Kidney epithelial cell (primary cell): ENCODE measurements at places on chromosomes 16 and 17.

GRCh38 chr17:8108972-8109660 is 9.2 kb downstream of the ALOXE3 start:
- DNase-seq = no peak

DNA sequence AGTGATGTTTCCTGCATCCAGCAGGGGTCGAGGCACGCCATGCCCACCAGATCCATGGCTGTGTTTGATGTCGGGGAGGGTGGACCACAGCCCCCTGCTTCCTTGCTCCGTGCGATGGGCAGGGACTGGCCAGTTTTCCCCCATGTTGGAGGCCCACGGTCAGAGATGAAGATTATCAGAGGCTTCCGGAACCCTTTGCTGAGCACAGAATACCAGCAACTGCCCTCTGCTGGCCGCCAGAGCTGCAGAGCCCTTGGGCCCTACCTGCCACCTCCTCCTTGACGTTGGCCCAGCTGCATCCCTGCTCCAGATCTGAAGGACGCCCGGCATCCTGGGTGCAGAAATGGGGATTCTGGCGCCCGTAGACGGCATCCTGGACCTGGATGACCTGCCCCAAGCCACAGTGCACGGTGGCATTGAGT is 23.7 kb upstream of the BCO1 start:
- DNase-seq = no peak

DNA sequence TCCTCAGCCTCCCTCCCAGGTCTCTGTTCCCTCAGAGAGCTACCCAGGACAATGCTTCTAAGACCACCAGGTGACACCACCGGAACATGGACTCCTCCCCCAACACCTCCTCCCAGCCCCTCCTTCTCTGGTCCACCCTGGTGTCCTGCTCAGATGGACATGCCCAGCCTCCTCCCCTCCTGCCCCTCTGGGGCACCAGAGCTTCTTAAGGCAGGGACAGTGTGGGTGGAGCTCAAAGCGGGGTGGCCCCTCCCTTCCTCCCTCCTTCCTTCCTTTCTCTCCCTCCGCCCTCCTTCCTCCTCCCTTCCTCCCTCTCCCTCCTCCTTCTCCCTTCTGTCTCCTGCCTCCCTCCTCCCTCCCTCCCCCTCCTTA is 22.7 kb downstream of the TRPV3 start:
- DNase-seq = no peak

DNA sequence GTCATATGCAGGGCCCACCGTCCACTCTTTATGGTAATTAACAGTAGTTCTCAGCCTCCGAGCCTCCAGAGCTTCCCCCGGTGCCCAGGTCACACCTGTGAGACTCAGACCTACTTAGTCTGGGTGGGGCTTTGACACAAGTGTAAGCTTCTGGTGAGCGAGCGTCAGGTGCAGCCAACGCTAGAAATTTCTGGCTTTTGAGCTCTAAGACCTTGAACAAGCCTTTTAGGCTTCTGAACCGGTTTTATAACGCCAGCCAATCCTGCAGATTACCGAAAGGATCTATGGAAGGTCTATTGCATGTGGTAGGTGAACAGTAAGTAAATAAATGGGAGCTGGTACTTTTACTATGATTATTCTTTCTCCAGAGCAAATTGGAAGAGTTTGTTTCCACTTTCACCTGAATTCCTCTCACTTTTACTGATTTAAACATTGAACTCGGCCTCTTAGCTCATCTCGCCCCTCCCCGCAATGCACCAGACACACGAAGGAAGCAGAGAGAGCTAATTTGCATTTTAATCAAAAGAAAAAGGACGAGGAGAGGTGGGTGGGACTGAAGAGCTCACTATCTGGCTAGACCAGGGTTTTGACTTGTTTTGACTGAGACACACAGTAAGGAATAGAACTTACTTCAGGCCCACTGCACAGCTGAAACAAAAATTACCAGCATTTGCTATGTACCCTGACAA is 47.1 kb downstream of the ABAT start:
- no peak for DNase-seq

DNA sequence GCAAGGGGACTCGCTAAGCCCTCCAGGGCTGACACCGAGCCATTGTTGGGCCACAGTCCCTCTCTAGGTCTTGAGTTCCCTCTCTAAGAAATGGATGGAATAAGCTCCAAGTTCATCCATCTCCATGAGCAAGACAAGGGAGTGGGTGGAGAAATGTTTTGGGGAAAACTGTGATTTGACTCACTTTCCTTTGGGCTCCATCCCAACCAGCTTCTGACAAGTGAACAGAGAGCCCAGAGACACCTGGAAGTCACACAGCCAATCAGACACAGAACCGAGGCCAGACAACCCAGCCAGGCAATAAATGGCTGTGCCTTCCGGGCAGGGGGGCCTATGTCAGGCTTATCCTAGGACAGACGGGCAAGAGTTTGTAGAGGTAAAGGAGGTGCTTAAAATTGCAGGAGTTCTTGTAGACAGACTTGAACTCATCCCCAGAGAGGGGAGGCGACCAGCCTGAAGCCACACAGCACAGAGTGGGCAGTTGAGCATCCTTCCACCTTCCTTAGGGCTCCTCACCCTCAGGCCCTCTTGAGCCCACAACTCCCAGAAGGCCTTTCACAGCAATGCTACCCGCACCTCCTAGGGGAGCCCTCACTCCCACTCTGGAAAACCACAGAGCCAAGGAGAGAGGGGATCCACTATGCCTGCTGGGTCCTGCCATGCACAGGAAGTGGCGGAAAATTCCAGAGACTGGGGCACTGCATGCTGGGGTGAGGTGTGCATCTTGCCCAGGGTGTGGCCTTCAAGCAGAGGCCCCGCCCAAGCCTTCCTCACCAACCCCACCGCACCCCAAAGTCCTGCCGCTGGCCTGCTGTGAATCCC is 9.5 kb upstream of the FAM83G start:
- DNase-seq = no peak

DNA sequence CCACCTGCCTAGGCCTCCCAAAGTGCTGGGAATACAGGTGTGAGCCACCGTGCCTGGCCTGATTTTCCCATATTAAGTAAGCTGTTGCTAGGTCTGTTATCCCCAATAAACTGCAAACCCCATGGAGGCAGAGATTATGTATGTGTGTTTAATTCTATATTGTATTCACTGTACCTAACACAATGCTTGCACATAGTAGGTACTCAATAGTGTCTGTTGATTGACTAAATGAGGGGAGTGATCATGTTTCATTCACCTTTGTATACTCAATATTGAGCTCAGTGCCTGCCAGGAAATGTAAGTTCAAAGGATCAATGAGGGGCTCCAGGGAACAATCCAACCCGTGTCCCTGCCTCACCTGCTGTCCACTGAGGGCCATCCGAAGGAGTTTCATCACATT is 14.6 kb upstream of the GGA2 start:
- DNase-seq = no peak

- no peak for DNase-seq
Measured at GRCh38 chr17:73432624-73433190, 120.9 kb upstream of the CDC42EP4 start.

- no peak for DNase-seq
Measured at GRCh38 chr17:6796017-6796886, 20.2 kb downstream of the FBXO39 start.

- no peak for DNase-seq
Measured at GRCh38 chr17:28940142-28940541, 11.2 kb downstream of the PHF12 start.

DNA sequence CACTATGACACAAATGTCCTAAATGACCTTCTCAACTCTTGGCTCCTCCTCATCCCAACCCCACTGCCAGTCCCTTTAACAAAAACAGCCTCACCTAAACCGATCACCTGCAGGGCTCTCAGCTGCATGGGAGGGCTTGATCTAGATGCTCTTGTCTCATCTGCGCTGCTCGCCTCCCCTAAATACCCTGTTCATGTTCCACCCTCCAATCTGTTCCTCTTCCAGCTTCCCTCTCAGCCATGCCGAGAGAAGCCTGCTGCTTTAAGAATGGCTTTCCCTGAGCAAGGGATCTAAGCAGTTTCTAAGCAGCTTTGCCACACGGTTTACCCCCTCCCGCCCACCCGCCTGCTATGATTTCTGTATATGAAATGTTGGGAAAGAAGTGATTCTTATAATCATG is 23.7 kb downstream of the PIPOX start:
- no peak for DNase-seq

- DNase-seq = no peak
Measured at GRCh38 chr17:34374457-34374856, 11.4 kb upstream of the CCL1 start.

GRCh38 chr17:44279346-44279665 is 11.4 kb upstream of the SLC4A1 start:
- DNase-seq = no peak

GRCh38 chr16:50274326-50275097 is 8.2 kb downstream of the ADCY7 start:
- DNase-seq = no peak

GRCh38 chr17:38824899-38825761 is at the start of gene CWC25:
CWC25 (minus strand) TSS chr17:38825321; CDS start chr17:38825183, 138 bp downstream.
- peak; percentile 63 for DNase-seq

DNA sequence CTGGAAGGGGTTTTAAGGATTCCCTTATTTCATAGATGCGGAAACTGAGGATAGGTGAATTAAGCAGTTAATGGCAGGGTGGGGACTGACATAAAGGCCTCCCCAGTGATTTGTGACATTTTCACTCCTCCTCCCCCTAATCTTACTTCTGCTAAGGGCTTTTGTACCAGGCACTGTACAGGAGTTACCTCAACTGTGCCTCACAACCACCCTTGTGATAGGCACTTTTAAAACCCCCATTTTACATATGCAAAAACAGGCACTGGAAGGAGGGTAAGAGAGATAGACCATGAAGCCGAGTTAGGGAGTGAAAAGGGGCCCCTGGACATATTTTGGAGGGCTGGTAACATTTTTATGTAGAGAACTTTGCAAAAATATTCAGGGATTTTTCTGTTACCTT is 862 bp upstream of the GDE1 start:
- DNase-seq = no peak

GRCh38 chr16:26717826-26718225 is 348.9 kb upstream of the C16orf82 start:
- DNase-seq = no peak

GRCh38 chr17:43905985-43906852 is 1.1 kb downstream of the MPP2 start:
- no peak for DNase-seq

GRCh38 chr17:65876985-65877384 is 314.9 kb downstream of the CEP112 start:
- DNase-seq = no peak

DNA sequence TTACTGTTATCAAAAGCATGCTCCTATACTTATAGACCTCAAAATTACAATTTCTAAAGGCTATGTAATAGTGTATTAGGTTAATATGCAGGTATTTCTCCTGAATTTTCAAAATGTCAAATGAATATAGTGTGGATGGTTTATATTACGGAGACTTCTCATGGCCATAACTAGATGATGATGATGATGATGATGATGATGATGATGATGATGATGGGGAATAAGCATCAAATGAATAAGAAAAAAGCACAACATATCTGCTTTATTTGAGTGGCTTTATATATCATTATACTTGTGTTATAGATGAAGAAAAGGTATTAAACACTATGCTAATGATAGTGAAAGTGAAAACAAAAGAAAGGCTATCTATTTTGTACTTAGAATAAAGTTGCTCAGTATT is 53.9 kb downstream of the CDC27 start:
- DNase-seq = no peak

- DNase-seq = no peak
Measured at GRCh38 chr16:30769379-30770089, 7.4 kb downstream of the RNF40 start.

DNA sequence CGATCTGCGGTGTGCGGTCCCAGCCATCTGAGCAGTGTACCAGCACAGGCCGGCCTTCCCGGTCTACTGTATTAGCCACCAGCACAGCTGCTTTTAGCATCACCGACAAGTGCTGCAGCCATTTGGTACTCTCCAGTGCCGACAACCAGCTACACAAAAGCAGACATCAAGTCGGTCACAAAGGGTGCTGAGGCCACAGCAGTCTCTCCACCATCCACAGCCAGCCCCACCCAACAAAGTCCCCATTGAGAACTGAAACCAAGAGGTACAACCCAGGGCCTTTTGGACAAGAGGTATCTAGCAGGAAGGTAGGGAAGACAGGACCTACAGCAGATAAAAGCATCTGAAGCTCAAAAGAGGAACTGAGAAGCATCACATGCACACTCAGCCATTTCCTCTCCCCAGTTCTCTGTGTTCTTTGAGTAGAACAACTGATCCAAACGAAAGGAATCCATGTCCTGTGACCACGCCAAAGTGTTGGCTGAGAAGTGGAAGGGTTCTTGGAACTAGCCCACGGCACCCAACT is 9.5 kb downstream of the MTMR4 start:
- no peak for DNase-seq

GRCh38 chr17:7475764-7476422 is 3.5 kb downstream of the ZBTB4 start:
- DNase-seq = no peak

DNA sequence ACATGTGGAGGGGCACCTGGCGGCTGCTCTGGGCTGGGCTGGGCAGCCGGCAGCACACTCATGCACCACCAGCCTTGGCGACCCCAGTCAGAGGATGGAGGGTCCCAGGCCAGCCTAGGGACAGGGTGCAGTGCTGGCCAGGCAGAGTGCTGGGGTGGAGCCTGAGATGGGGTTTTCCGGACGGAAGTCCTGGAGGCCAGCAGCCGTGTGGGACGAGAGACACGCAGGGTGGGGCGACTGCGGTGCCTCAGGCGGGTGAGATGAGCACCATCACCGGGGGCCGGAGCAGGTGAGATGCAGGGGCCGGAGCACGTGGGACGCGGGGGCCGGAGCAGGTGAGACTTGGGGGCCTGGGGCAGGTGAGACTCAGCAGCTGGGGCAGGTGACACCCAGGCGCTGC is 55.2 kb downstream of the LMF1 start:
- DNase-seq = no peak

- DNase-seq = no peak
Measured at GRCh38 chr16:29738514-29738913, 7.3 kb downstream of the C16orf54 start.

GRCh38 chr16:56421976-56422669 is 3.2 kb downstream of the AMFR start:
- no peak for DNase-seq

DNA sequence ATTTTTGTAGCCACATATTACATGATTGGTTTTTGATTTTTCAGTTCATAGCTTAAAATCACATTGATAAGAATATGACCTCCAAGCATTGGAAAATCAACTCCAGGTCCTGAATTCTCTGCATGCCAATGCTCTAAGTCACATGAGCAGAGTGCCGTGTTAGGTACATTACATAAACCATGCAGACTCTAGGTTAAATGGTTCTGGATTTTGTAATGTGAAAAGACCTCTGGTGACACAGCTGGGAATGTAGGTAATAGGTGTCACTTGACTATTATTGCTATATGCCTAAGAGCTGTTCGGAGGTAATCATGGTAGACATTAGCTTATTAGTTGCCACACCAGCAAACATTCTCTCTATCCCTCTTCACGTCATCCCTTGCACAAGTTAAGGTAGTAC is 231.1 kb upstream of the SALL1 start:
- DNase-seq = no peak

DNA sequence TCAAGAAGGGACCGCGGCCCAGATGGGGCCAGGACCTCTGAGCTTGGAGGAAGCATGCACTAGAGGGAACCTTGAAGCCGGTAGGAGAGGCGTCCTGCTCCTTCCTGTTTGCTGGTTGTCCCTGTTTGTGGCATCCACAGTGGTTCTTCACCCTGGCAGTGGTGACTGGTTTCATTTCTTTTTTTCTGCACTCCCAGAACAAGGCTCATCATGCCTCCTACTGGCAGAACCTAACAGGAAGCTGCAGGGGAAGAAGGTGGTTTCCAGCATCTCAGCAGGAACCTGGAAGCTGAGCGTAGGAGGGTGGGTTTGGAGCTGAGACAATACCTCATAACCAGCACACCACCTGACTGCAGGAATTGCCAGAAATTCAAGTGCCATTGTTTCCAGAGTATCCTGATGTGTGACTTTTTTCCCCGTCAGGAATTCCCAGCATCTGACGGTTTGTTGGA is 5.8 kb downstream of the TMEM231 start:
- peak; percentile 26 for DNase-seq
